ENCODE measurements at places on chromosomes 3 and 15. TPM values are rescaled to one million over a fixed set of nuclear protein-coding genes. Genes with fewer than 3 reads are reported as not detected.

PARP14 gene
- total RNA-seq = 46.9 TPM

CDHR4 gene
- not detected for total RNA-seq

CTDSPL2 gene
- total RNA-seq = 36.6 TPM

TTLL13 gene
- total RNA-seq = not detected

ARL13B gene
- total RNA-seq = 11.4 TPM

GABRR3 gene
- not detected for total RNA-seq

SCG3 gene
- 0.14 TPM for total RNA-seq

STRIT1 gene
- not detected for total RNA-seq

ACP3 gene
- total RNA-seq = 1.8 TPM

LDHAL6B gene
- total RNA-seq = not detected

PLA2G4D gene
- not detected for total RNA-seq

C3orf22 gene
- not detected for total RNA-seq

AMOTL2 gene
- total RNA-seq = 200 TPM
